ENCODE measurements at places on chromosomes 1 and 21. TPM values are rescaled to one million over a fixed set of nuclear protein-coding genes. Genes with fewer than 3 reads are reported as not detected.

The HSD3B2 gene
- not detected for total RNA-seq

The ZBTB48 gene
- total RNA-seq: 79.7 TPM

The TYW3 gene
- 26.4 TPM for total RNA-seq

The CAMK2N1 gene
- total RNA-seq: 12.6 TPM

The RHEX gene
- total RNA-seq: 5.6 TPM

The RIIAD1 gene
- not detected for total RNA-seq

The SHISAL2A gene
- 0.49 TPM for total RNA-seq

The ADAM30 gene
- not detected for total RNA-seq

The E2F2 gene
- total RNA-seq: not detected

The ACTN2 gene
- total RNA-seq: 0.29 TPM

All from uterus (tissue), 4 donors.